ENCODE measurements at places on chromosomes 5 and 9. TPM values are rescaled to one million over a fixed set of nuclear protein-coding genes. Genes with fewer than 3 reads are reported as not detected.

- DNase-seq, result no peak
Observed at GRCh38 chr5:151030379-151030778, 10.0 kb downstream of the GPX3 start.

DNA sequence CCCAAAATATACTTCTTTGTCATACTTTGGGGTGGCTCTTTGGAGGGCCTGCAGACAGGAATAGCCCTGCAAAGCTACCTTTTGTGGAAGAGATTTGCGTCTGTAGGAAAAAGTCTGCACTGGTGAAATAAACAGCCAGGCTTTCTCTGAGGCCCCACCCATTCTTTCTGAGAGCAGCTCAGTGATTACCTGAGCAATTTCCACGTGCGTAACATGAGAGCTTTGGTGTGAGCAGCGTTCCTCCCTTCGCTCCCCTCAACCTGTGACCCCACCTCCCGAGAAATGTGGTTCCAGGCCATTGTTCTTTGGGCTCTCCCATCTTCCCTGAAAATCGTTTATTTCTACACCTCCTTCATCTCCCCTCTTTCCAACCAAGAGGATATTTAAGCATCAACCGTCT, 23.8 kb upstream of the FBP1 start:
- no peak for DNase-seq

DNA sequence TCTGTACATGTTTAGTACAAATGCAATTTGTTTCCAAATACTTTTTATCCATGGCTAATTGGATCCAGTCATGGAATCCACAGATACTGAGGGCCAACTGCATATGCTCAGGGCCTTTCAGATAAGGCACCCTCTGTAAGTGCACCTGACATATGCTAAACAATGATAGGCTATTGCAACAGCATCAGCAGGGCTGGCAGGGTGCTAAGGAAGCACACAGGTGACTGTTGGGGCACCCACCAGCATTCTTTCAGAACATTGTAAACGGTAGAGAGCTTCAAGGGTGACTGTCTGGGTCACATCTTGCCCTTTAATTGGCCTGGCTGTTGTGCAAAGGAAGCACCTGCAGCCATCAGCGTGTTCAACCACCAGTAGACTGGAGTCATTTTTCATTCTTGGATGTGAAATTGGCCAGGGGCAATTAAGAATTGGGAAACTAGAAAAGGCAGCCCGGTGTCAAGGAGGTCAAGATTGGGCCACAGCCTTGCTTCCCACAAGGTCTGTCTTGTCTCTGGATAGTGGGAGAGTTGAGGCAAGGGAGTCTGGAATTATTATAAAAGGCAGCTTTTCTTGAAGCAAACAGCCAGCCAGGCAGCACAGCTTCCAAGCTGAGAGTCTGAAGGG, 129.3 kb upstream of the RAI14 start:
- DNase-seq, result peak; percentile 37

- no peak for DNase-seq
Observed at GRCh38 chr9:112310826-112311225, 22.6 kb downstream of the PTBP3 start.

DNA sequence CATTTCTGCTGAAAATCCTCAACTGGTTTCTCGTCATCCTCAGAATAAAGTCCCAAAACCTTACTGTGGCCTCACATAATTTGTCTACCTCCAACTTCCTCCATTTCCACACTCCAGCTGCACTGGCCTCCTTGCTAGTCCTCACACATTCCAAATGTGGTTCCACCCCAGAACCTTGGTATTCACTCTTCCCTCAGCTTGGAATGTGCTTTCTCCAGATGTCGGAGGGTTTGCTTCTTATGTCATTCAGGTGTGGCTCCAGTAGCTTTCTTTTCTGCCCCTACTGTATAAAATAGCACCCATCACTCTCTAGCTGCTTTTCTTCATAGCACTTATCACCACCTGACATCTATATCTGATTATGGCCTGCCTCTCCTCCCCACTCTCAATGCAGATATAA, 102.5 kb upstream of the IFNK start:
- peak; percentile 9 for DNase-seq

GRCh38 chr5:132754947-132755346, 7.7 kb downstream of the CCNI2 start:
- no peak for DNase-seq

DNA sequence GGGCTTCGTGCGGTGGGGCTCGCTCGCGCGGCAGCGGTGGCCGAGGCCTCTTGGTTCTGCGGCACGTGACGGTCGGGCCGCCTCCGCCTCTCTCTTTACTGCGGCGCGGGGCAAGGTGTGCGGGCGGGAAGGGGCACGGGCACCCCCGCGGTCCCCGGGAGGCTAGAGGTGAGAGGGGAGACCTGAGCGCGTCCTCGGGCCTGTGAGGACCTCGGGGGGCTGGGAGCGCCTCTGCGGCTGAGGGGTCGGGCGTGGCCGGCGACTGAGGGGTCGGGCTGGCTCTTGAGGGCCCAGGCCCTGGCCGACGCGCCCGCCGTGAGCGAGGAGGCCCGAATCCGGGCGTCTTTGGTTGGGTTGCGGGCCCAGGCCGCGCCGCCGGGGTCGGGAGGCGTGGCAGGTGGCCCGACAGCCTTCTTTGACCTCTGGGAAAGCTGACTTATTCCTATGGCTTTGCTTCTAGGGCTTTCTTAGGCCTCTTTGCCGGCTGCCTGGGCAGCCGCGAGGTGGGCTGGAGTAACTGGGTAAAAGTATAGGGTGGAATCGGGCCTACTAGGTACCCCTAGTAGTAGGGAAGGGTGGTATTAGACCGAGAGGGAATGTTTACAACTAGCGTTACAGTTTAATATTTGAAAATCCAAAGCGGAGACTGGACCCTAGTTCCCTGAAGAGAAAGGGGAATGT, at the start of gene CANX:
TSS of gene CANX (plus strand) at position 33 of the 681 bp plus-strand sequence. CDS start 6,715 bp downstream, outside the sequence.
- DNase-seq, result no peak

- DNase-seq, result peak; percentile 36
Observed at GRCh38 chr5:9212605-9213004, 333.3 kb downstream of the SEMA5A start.

DNA sequence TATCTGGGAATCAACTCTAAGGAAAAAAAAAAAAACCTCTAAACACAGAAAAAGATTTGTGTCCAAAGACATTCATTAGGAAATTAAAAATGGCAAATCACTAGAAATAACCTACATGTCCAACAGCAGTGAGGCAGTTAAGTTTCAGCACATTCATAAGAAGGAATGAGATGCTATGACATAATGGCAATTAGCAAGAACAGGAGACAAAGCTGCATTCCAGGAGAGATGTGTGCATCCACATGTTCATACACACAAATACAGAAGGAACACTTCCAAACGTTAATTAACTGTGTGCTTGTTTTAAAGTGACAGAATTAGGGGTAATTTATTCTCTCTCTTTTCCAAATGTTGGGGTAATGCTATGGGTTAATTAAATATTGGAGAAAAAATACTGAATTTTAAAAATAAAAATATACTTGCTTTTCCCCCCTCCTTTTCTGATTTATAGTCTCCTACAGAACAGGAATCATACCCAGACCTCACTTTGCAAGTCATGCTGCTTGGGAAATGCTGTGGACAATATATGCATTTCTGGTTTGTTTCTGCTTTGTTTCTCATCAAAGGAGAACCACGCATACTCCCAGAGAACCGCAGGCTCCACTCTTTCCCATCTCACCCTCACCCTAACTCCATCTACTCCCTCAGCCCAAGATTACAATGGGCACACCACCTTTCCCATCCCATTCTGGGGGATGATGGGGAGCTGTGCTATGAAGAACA, 114.1 kb downstream of the CDK5RAP2 start:
- DNase-seq, result no peak

DNA sequence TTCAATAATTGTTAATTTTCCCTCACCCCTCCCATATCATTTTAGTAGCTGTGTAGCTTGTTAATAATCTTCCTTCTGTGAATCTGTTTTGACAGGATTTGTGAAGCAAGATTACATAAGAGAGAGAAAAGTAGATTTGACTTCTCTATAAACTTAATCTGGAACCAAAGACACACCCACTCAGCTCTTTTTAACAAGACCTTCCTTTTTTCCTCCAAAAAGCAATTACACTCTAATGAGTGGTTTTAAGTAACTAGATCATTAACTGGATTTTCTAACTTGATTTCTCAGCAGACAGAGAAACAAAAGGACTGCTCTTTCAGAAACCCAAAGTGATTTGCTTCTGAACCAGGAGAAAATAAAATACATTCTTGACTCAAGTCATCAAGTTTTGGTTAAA, 21.9 kb downstream of the RFK start:
- DNase-seq, result no peak

- peak; percentile 59 for DNase-seq
Observed at GRCh38 chr9:112867275-112867991, 23.2 kb downstream of the SLC46A2 start.

DNA sequence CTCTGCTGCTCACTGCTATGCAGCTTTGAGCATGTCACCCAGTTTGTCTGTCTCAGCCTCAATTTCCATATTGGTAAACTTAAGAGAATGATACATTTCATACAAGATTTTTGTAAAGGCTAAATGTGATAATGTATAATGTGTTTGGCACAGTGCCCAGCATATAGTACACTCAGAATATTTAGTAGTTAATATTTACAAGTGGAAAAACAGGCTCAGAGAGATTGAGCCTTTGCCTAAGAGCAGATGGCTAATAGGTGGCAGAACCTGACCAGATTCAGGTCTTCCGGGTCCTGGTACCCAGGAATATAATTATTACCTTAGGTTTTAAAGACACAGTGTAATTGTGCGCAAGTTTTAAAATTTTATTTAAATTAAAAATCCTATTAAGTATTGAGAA, 46.8 kb upstream of the KIAA1958 start:
- DNase-seq, result no peak

DNA sequence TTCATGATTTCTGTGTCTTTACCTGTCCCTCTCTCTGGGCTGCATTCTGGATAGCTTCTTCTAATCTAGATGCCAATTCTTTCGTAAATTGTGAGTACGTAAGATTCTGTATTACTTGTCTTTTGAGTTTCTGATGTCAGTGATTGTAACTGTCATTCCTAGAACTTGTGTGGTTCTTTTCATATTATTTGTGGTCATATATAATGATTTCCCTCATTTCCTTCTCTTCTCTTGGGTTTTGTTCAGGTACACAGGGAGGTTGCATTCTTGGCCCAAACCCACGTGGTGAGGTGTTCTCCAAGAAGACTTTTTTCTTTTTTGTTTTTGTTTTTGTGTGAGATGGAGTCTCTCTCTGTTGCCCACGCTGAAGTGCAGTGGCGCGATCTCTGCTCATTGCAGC, 13.8 kb downstream of the UGCG start:
- no peak for DNase-seq

The PCDHGA3 gene
- total RNA-seq, result 0.17 TPM

The ENTREP1 gene
- 2.0 TPM for total RNA-seq

The TSC1 gene
- total RNA-seq, result 45.5 TPM

The PDZD2 gene
- total RNA-seq, result 10.3 TPM

The OR1Q1 gene
- not detected for total RNA-seq

Data from astrocyte (in vitro differentiated cells and primary cell).